ENCODE measurements at places on chromosomes 3 and 15.

DNA sequence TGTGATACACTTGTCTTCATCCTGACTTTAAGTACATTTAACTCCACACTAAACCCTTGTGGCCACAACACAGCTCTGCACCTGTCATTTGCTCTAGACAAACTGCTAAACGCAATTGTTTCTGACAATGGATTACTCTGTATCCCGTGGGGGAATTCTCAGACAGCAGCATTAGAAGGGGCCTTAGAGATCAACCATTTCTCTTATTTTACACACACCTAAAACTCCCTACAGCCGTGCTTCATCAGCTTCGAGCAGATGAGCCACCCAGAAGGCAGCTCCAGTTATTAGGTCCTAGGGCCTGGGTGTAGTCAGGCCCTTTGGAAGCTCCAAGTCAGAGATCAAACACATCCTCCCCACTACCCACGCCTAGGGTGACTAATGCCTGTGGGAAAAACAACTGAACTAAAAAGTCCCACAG, 1.3 kb upstream of the IL12A start:
- peak; percentile 54 for DNase-seq

GRCh38 chr3:31300456-31301443, 232.0 kb upstream of the STT3B start:
- no peak for DNase-seq

GRCh38 chr15:80450811-80451321, 46.7 kb downstream of the ARNT2 start:
- DNase-seq, result no peak

DNA sequence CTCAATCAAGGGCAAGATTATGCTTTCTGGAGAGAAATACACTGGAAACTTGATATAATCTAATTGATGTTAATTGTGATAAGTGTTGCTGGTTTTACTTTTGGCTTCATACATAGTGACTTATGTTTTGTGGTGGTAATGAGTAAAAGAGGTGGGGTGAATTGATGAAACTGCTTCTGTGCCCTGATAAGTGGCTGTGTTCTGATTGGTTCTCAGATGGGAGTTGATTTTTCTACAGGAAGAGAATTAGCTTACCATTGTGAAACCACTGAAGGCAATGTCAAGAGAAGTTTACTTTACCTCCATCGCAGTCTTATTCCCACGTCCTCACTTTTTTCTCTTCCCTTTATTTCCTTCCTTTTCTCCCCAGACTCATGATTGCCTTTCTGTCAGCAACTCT, 23.8 kb downstream of the TMEM45A start:
- no peak for DNase-seq

DNA sequence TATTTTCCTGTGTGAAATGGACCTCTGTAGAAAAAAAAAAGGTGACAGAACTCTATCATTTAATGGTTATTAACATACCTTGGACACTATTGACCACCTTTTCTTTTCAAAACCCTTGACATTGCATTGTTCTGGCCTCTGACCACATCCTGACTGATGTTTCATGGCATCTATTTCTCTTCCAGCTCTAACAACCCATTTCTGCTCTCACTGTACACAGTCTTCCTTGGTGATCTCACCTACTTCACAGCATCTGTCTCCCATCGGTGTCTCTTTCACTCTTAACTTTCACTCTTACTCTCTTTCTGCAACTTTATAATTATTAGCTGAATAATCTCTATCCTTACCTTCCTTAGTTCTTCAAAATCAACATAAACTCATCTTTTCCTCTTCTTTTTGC, 217.4 kb upstream of the CD96 start:
- DNase-seq, result peak; percentile 44

GRCh38 chr15:77998592-77998991, 78.9 kb downstream of the TBC1D2B start:
- no peak for DNase-seq

DNA sequence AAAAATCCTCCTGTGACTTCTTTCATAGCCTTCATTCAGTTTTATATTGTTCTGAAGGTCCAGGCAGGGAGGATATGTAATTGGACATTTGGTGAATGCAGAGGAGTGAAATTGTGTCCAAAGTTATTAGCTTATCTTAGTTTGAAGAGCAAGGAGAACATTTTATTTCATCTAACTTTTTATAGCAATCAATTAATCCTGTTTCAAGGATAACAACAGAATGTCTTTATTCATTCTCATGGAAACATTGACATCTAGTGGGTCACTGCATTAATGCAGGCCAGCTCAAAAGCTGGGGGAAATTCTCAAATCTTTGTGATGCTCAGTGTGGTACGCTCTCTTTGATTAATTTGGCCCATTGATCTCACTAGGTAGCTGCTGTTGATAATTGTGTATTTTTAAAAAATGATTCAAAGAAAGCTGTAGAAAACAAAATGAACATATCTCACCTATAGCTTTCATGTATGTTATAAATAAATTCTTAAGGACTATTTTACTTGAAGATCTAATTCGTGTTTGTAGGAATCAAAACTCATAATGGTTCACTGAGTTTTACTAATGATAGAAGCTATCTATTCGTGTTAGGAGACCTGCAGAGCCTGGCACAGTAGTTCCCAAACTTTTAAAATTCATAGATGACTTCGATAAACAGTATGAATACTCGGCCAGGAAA, 150.8 kb upstream of the KCNMB2 start:
- DNase-seq, result peak; percentile 65

DNA sequence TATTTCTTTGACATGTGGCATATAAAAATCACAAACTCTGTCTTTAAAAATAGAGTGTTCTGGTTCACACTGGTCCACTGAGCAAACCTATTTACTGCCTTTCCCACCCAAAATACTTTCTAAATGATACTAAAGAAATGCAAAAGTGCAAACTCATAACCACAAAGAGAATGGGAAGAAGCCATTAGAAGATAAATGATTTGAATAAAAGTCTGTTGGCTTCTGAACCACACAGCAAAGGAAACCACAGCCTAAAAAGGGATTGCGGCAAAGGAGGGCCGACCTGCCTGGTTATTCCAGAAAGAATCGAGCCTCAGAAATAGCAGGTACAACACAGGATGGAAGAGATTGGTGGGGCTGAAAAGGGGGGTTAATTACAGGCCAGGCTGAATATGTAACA, 599.5 kb downstream of the FHIT start:
- no peak for DNase-seq

GRCh38 chr15:87764461-87765240, 491.9 kb downstream of the NTRK3 start:
- no peak for DNase-seq

DNA sequence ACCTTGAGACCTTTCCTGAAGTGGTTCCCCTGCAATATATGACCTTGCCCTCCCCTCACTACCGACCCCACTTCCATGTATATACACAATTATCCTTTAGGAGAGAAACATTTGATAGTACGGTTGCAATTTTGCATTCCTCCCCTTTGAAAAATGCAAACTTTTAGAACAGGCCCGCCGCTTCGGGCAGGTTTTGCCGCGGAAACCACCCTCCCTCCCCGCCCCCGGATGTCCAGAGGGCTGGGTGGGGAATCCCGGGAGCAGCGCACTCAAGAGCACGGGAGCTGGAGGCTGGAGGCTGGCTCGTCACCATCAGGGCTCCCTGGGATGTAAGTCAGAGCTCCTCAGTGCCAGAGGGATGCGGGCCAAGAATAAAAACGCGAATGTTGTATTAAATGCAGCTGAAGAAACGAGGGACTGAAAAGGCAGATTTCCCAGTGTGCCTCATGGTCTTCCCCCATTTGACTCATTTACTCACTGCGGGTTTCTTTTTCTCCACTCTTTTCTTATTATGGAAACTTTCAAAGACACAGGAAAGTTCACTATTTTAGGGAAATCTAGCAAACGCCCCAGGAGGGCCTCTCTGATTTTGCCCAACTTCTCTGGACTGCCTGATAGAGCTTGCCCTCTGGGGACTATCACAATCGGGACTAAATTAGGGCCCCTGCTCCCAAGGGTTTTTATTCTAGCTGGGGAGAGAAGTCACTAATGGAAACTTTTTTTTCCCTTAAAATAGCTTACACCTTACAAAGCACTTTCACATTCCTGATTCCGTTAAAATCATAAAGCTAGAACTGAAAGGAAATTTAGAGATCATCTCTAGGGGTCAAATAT, 2.9 kb upstream of the USP3 start:
- DNase-seq, result peak; percentile 82

GRCh38 chr3:124126436-124127023, 134.6 kb upstream of the ROPN1 start:
- no peak for DNase-seq

GRCh38 chr3:53354945-53355498, 7.7 kb upstream of the DCP1A start:
- no peak for DNase-seq

DNA sequence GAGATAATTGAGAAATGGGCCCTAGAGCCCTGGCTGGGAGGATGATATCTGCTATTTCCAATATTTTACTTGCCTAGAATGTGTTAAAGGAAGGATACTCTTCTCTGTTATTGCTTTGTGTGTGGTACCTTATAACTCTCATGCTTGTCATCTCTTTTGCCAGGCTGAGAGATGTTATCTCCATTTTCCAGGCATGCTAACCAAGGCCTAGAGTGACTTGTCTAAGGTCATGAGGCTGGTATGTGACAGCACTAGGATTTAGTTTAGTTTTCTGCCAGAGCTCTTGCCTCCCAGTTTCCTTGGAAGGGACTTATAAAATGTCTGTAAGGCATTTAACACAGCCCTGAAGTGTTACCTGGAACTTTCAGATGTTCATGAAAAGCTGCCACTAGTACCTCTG, 1.4 kb downstream of the CLK3 start:
- no peak for DNase-seq

DNA sequence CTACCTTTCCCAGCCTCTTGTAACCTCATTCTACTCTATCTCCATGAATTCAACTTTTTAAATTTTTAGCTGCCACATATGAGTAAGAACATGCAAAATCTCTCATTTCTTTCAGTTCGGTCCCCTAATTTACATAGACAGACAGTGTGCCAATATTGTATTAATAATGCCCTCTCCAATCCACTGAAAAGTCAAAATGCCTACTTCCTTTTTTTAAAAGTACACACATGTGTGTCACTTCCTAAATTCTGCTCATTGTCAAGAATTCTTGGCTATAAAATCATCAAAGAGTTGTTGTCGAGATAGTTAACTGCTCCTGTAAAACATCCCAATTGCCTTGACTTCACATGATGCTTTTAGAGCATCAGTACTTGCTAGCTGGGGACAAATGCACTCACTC, 84.2 kb upstream of the IL12A start:
- DNase-seq, result no peak

DNA sequence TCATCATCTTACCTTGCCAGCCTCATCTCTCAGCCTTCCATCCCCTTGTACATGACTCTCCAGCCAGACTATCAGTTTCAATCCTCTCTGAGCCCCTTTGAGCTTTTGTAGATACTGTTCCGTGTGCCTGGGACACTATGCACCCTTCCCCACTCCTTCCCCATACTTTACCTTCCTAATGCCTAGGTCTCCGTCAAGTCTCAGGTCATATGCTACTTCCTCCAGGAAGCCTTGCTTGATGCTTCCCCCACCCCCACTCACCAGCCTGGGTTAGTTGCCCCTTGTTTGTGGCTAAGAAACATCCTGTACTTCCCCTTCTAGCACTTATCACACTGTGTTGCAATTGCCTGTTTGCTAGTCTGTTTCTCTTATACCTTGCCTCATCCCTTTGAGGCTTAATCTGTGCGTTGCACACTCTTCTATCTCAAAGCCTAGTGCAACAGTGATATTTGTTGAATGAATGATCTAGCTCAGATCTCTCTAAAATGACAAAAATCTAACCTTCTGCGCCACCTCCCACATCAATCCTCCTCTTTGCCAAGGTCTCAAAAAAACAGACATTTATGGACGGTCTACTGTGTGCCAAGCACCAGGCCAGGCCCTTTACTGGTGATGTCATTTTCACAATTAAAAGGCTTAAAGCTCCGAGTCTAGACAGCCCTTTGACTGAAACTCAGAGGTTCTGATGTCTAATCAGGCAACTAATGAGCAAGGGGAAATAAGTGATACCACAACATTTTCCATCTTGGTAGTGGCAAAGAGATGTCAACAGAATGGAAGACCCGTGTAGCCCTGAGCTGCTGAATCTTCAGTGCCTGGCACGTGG, 6.5 kb upstream of the USP3 start:
- DNase-seq, result peak; percentile 88

GRCh38 chr3:32003380-32003779, 21.8 kb downstream of the ZNF860 start:
- no peak for DNase-seq

- DNase-seq, result no peak
These were observed 7.7 kb upstream of the ACTC1 start for GRCh38 chr15:34802803-34803750.

DNA sequence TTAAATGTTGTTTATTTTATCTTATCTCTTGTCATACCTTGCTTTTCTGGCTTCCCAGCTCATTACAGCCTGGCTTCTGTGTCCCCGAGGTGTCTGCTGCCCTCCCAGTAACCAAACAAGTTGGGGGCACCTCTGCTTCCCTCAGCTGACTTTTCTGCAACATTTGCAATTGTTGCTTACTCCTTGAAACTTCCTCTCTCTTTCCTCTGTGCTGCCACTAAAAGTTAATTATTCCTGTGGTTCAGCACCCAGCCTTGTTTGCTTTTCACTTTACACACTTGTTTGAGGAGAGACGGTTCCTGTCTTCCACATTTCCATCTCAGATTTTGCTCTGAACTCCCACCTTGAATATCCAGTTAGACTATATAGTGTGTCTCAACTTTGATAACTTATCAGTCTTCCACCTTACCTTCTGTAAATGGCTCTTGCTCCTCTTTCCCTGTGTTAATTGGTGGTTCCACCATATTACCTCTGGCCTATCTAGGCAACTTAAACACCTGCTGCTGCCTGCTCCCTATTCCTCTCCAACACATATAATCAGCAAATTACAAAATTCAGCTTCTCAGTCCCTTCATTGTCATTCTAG, 21.6 kb downstream of the MCTP2 start:
- peak; percentile 44 for DNase-seq

DNA sequence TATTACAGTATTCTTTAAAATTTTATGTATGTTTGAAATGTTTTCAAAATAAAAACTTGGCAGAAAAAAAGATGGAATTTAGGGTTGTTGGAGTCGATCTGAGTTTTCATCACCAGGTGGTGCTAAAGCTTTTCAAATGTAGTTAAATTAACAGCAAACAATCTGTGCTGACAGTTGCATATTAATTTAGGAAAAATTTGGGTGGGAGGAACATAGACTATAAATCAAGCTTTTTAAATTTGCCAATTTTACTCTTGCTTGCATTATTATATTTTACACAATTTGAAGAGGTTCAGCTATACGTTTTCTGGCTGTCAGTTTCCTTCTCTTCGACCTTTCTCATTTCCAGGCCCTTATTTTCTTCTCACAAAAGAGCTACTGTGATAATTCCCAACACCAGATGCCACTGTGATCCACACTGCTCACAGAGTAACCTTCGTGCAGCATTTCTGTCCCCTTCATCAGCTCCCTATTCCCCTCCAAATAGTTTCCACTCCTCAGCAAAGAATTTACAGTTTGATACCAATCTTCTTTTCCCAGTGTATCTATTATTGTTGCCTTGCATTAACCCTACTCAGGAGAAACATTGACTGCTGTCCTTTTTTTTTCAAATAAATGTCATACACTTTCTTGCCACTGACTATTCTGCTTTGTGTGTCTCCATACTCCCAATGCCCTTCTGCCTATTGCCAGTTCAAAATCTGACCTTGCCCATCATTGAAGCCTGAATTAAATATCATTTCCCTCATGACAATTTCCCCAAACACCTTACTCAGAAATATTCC, 53.4 kb upstream of the EIF5A2 start:
- DNase-seq, result no peak
